ENCODE measurements at places on chromosomes 1 and 21.

DNA sequence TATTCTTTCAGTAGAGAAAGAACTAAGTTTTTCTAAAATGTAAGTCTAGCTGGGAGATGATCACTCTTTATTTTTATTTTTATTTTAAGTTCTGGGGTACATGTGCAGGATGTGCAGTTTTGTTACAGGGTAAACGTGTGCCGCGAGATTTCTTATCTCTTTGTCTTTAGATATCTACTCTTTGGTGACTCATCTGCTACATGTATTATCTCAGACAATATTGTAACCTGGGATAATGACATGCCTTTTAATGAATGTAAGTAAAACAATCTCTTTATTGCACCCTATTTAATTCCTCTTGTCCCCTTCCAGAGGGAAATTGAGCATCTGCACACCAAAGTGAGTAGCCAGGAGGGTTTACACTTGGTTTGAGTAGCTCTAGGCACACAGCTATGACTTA lies 9.4 kb downstream of the CR2 start:
- DNase-seq, result no peak

DNA sequence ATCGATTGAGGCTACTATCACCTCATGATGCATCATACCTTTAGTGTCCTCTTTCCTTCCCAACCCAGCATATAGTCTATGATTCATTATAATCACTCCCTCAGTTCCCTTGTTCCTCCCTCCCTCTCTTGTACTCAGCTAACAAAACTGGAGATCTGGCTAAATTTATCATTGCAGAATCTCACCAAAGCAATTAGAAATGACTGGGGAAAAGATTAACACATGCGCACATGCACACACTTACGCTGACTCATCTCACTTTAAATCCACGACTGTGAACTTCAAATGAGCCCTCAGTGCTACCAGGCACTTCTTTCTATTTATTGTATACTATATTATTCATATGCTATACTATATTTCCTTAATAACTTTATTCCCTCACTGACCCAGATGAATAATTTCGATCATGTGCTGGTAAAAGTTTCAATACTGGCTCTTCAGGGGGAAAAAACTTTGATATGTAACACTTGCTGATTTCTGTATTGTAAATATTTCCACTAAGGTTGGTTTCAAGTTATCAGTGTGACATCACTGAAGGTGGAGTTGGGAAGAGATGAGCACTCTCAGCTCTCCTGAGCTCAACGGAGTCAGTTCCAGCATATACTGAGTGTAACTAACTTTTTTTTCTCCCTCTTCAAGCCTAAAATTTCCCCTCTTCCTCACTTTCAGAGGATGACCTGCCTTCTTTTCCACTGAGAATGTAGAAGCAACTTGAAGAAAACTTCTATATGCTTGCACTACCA lies 613.7 kb upstream of the B3GALT2 start:
- no peak for DNase-seq

DNA sequence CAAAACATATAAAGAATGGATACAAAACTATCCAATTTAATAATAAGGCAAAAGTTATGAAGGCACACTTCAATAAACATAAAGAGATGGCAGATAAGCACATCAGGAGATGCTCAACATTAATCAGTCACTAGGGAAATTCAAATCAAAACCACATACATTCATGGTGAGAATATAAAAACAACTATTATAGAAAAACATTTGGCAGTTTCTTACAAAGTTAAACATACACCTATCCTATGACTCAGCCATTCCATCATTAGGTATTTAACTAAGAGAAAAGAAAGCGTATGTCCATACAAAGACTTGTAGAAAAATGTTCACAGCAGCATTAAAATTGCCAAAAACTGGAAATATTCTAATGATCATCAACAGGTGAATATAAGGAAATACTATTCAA lies 44.3 kb downstream of the KIFAP3 start:
- DNase-seq, result no peak

- DNase-seq, result no peak
Observed at GRCh38 chr1:209620487-209620884, 31.7 kb downstream of the LAMB3 start.

DNA sequence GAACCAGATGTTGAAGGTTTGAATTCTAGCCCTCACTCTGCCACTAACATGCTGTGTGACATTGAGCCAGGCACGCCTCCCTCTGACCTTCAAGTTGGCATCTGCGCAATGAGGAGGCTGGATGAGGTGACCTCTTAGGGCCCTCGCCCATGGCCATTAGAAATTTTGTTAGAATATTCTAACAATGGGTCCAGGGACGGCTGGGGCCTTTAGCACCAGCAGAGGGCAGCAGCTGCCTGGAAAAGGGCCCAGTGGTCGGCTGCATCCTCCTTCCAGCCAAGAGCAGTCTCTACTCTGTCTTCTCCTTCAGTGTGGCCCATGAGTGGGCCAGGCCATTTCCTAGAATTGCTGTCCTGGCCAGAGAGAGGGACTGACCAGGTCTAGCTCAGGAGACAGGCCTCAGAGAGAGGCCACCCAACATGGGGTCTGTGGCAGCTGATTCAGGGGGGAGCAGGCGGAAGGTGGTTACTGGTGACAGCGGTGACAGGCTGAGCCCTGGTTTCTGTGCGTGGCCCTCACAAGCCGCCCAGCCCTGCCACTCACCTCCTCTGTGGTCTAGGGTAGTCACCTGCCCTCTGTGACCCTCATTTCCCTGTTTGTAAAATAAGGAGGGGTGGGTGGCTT lies 101.3 kb upstream of the ACTL8 start:
- peak; percentile 19 for DNase-seq

DNA sequence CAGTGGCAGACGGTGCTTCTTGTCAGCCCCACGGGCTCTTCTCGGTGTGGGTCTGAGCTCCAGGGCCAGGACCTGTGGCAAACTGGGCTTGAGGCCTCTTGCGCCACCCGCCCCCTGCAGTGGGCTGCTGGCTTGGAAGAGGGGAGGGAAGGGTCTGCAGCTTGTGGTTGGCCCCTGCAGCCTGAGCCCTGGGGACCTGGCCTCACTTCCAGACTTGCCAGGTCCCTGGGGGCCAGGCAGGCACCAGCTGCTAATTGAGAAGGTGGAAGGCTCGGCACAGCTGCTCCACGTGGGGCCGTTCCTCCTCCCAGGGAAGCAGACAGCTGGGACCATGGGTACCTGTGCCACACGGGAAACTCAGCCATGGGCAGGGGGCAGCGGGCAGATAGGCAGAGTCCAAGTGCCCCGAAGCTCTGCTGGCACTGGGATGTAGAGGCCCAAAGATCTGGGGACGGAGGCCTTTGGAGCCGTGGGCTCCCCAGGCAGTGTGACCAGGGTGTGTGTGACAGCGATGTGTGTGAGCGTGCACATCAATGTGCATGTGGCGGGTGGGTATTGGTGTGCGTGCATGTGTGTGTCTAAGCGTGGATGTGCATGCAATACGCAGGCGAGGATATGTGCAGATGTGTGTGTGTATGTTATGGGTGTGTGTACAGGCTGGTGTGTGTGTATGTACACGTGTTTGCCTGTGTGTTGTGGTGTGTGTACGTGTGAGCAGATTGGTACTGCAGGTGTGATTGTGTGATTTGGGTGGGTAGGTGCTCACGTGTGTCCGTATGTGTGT lies 39.3 kb downstream of the TP73 start:
- DNase-seq, result no peak

GRCh38 chr1:232951180-232951579 lies 769 bp downstream of the NTPCR start:
- no peak for DNase-seq
